ENCODE measurements at places on chromosomes 16 and 17.

DNA sequence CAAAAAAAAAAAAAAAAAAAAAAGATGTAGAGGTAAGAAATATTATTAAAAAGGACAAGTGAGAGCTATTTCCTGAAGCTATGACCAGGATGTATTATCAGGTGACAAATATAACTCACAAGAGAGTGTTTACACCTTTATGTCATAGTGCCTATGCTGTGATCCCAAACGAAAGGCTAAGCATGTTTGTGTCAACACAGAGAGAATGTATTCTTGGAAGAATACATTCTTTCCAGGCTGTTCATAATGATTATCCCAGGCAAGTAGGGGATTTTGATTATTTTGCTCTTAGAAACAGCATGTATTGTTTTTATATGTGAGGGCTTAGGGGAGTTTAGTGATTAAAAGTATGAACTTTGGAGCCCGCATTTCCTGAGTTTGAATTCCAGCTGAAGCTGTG, 175.0 kb downstream of the SPECC1 start:
- DNase-seq, result no peak

GRCh38 chr16:22621586-22622155, 111.0 kb downstream of the NPIPB5 start:
- no peak for DNase-seq

- DNase-seq, result no peak
These were observed 804 bp upstream of the ITGAE start for GRCh38 chr17:3801792-3802191.

DNA sequence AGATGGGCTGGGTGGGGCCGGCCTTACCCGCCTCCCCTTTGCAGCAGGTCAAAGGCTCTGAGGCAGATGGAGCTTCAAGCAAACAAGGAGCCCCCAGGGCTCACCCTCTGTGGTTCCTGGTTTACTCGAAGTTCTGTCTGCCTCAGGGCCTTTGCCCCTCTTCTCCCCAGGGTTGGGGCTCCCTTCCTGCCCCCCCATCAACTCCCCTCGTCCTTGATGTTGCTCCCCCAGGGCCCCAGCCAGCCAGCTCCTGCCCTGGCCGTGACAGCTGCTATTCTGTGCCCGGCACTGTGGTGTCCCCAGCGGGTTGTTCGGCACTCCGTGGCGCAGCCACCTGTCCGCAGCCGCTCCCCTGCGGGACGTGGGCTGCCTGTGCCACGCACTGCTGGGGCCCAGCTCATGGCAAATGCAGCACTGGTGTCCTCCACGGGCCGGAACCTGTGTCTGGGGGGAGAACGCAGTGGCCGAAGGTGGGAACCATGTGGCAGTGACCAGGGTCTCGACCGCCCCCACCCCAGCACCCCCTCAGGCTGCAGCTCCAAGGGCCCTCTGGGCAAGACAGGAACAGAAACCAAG, 4.3 kb upstream of the METRN start:
- DNase-seq, result no peak

DNA sequence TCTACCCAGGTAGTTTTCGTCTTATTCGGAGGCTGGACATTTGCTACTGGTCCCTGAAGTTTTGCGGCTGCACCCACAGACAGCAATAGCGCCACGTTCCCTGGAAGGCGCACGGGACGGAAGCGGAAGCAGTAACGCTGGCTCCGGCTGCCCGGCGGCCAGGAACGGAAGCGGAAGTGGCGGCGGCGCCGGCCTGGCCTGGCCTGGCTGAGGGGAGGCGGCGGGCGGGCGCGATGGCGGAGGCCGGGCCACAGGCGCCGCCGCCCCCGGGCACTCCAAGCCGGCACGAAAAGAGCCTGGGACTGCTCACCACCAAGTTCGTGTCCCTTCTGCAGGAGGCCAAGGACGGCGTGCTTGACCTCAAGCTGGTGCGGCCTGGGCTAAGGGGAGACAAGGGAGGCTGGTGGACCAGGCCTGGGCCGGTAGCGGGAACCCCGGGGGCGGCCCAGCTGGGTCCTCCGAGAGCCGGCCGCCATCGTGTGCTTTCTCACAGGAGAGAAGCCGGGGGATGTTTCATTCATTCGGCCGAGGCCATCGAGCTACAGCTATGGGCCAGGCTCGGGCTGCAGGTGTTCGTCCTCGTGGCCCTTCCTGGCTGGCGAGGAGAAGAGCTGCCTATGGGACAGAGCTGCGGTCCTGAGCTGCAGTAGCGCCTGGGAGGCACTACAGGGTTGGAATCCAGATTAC, at the start of gene E2F4:
TSS of gene E2F4 (plus strand) at position 161 of the 687 bp plus-strand sequence. CDS start at position 234, 73 bp downstream.
- peak; percentile 91 for DNase-seq

DNA sequence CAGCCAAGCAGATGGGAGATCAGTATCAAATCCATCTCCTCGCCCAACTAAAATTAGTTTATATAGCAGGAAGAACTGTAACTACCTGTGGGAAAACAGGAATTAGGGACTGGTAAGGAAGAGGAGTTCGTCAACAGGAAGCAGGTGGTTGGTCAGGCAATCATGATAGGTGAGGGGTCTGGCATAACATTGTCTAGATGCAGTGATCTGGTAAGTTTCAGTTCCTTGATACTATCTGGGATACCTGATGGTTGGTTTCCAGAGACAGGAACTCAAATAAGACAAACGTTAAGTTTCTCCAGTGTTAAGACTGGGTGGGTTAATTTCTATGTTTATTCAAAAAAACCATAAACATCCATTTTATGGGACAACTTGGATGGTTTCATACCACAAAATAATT, 53.8 kb downstream of the CEP112 start:
- DNase-seq, result no peak

DNA sequence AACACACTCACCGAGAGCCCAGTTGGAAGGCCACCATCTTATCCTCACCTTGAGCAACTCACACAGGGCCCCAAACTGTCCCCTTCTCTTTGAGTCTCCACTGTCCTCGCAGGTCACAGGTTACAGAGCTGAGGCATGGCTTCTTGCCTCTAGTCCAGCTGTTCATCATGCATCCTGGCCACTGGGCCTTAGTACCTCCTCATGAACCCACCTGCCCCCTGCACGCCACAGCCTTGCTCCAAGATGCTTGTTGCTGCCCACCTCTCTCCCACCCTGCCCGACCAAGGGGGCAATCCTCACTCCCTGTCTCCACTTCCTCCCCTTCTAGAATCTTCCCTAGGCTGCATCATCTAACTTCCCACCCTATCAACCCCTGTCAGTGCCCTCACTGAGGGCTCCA, 17.1 kb downstream of the CDH5 start:
- DNase-seq, result no peak

DNA sequence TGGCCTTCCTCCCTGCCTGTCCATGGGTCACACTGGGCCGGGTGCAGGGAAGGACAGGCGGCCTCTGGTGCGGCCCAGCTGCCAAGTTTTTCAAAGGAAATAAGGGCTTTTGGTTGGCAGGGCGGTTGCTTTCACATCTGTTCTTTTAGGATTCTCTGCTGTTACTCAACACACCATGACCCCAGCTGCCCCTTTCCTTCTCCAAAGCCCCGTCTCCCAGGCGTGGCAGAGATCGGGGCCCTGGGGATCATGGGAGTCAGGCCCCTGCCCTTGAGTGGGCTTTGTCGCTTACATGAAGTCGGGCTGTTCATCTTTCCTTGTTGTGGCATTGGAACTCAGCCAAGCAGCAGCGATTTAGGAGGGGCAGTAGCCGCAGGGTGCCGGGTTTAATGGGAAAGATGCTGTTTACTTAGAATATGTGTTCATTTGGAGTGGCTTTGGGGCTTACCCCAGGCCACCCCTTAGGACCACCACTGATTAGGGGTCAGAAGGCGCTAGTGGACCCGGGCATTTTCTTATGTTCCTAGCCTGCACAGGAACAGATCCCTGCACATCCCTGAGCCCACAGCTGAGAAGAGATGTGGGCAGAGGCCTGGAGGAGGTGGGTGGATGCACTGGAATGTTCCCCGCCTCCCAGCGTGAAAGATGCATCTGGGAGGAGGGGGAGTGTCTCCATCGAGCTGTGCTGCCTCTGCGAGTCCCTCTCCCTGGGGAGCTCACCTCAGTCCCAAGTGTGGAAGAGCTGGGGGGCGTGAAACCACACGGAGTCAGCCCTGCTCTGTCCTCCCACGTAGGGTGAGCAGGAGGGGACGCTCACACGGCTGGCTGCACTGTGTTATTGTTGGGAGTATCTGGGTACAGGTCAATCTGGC, 6.8 kb upstream of the ADCY7 start:
- no peak for DNase-seq

DNA sequence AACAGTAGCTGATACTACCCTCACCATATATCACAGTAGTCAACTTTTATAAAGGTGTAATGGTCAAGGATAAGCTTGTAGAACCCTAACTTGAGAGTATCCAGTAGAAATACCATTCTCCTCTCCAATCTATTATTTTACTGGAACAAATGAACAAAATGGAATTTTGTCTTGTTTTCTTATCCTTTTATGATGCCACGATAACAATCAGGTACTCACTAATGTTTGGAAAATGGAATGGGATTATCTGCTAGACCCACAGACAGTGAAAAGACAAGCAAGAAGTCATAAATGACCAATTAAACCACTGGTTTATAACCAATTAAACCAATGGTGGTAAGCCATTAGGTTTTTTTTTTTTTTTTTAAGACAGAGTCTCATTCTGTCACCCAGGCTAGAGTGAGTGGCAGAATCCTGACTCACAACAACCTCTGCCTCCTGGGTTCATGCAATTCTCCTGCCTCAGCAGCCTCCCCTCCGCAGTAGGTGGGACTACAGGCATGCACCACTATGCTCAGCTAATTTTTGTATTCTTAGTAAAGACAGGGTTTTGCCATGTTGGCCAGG, 10.4 kb downstream of the GPATCH8 start:
- DNase-seq, result no peak

GRCh38 chr16:67248073-67248400, 742 bp upstream of the SLC9A5 start:
- no peak for DNase-seq

GRCh38 chr16:23699100-23699499, 13.9 kb downstream of the ERN2 start:
- no peak for DNase-seq

DNA sequence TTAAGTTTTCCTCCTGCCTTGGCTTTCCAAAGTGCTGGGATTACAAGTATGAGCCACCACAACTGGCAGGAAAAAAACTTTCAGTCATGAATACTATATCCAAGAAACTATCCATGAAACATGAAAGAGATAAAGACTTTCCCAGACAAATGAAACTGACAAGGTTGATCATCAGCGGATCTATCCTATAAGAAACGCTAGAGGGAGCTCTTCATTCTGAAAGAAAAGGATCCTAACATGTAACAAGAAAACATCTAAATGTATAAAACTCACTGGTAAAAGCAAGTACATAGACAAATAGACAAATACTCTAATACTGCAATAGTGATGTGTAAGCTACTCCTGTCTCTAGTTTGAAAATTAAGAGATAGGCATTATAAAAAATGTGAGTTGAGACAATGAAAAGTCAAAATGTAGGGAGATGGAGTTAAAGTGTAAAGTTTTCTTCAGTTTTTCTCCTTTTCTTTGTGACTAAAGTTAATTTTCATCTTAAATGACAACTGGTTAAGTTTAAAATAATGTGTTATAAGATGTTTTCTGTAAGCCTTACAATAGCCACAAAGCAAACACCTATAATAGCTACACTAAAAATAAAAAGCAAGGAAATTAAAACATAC, 79.6 kb upstream of the TEKT1 start:
- peak; percentile 21 for DNase-seq

DNA sequence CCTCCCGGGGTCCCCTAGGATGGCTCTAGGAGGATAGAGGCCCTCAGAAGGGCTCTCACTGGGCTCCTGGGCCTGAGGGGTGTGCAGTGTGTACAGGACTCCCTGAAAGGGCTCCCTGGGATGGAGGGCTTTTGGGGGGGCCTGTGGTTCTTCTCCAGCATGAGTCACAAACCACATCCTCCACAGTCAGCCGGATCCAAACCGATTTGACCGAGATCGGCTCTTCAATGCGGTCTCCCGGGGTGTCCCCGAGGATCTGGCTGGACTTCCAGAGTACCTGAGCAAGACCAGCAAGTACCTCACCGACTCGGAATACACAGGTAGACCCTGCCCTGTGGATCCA, 4.5 kb downstream of the TRPV2 start:
- DNase-seq, result no peak

GRCh38 chr16:14098081-14098480, 27.0 kb downstream of the MRTFB start:
- no peak for DNase-seq

DNA sequence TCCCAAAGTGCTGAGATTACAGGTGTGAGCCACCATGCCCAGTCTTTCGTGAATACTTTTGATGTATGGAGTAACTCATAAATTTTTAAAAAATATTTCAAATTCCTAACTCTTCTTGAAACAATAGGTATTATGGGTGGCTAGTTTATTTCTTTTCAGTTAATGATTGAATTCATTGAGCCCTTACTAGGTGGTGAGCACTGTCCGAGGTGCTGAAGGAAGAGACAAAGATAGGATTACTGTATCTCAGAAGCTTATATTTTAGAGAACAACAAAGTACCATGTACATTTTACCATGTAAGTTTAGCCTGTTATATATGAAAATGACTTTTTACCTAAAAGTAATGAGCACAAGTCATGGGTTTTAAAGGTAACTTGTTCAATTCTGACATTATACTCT, 418.3 kb downstream of the NPIPA7 start:
- DNase-seq, result no peak

- no peak for DNase-seq
These were observed 17.1 kb downstream of the MRM3 start for GRCh38 chr17:799261-799660.

DNA sequence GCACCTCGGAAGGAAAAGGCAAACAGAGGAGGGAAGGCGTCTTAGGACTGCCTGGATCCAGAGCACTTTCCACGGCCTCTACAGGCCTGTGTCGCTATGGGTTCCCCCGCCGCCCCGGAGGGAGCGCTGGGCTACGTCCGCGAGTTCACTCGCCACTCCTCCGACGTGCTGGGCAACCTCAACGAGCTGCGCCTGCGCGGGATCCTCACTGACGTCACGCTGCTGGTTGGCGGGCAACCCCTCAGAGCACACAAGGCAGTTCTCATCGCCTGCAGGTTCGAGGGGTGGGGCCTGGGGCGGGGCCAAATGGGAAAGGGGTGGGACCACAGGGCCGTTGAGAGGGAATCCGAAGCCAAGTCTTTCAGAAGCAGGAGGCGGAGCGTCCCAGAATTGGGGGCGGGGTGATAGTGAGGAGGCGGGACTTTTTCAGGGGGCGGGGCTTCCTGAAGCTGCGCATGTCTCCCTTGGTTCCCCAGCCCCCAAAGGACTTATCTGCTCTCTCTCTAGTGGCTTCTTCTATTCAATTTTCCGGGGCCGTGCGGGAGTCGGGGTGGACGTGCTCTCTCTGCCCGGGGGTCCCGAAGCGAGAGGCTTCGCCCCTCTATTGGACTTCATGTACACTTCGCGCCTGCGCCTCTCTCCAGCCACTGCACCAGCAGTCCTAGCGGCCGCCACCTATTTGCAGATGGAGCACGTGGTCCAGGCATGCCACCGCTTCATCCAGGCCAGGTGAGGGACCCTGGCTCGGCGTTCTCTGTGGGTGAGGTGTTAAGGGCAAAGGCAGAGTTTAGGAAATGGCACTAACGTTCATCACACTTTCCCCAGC, 939 bp downstream of the BCL6B start:
- DNase-seq, result no peak

GRCh38 chr17:60039114-60039846, 39.4 kb downstream of the HEATR6 start:
- DNase-seq, result no peak

GRCh38 chr17:47804461-47804860, 17.1 kb downstream of the OSBPL7 start:
- DNase-seq, result no peak

GRCh38 chr16:83967838-83968305, at the start of gene NECAB2:
Gene NECAB2, plus strand, starts transcription at chr16:83968244. Its CDS starts 405 bp downstream, at chr16:83968649.
- DNase-seq, result peak; percentile 72

GRCh38 chr16:54027558-54027957, 259.0 kb downstream of the IRX3 start:
- DNase-seq, result no peak

- DNase-seq, result no peak
These were observed 99.6 kb downstream of the SOCS1 start for GRCh38 chr16:11156401-11156800.

GRCh38 chr17:70123193-70123592, 46.1 kb upstream of the KCNJ2 start:
- no peak for DNase-seq

Measured in HuH-7.5 (cell line).